ENCODE measurements at places on chromosomes 2 and 18.
A peak's percentile ranks its signal among the peaks of the same experiment; 100 is the strongest.

DNA sequence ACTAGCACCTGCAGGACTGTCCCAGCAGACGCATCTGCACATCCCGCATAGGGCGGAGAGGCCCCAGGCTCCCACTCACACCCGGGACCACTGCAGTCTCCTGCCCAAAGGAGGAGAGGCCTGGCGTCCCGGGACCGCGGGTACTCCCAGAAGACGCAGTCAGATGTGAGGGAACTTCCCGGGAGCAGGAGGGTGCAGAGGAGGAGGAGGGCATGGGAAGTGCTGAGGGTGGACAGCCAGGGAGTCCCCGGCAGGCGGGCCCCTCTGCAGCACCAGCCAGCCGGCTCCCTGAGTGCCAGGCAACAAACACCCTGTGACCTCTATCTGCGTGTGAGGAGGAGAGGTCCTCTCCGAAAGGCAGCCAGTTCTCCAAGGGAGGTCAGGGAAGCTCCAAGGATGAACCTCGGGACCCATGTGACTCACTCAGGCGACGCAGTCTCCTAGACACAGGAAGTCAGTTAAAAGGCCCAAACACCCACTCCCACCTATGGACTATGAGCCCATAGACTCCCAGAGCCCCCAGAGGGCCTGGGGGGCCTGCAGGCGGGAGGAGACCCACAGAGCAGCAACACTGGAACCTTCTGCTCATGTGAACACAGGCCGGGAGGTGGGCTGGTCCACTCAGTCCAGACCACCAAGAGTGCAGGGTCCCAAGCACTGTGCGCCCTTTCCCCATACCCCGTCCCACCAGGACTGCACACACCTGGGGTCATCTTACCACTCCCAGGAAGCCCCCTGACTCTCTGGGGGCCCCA, 4.2 kb downstream of the PXDN start:
- DNase-seq: no peak

GRCh38 chr18:63676526-63677323, 15.0 kb upstream of the SERPINB3 start:
- DNase-seq: no peak

- DNase-seq: no peak
Observed at GRCh38 chr2:48048476-48049171, 142.3 kb upstream of the FBXO11 start.

DNA sequence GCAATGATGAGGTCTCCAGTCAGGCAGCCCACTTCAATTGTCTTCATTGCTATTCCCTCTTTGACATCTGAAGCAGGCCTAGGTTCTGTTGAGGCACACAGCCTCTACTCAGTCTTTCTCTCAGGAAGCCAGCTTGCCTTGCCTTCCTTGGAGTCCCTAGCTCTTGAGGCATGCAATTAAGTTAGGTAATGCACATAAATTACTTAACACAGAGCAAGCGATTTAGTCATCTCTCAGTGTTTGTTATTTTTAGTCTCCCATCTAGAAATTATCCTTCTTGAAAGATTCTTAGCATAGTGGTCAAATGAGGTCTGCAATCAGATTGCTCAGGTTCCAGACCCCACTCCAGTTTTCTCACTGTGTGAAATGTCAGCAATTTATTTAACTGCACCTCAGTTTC, 32.0 kb downstream of the SULT1C4 start:
- no peak for DNase-seq

GRCh38 chr2:20291846-20292408, 58.7 kb downstream of the PUM2 start:
- DNase-seq: no peak

DNA sequence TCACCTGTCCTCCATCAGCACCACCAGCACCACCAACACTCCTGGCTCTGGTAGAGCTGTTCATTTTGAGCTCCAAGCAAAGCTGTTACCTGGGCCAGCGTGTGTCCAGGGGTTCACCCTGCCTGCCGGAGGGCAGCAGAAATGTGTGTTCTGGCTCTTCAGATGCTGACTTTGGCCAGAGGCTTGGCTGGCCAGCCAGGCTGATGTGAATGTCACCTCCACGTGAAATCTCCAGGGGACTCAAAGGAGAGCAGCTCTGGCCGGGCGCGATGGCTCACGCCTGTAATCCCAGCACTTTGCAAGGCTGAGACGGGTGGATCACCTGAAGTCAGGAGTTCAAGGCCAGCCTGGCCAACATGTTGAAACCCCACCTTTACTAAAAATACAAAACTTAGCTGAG, 33.5 kb downstream of the CIB4 start:
- no peak for DNase-seq

- no peak for DNase-seq
Observed at GRCh38 chr2:190099890-190100697, 37.6 kb upstream of the MSTN start.

DNA sequence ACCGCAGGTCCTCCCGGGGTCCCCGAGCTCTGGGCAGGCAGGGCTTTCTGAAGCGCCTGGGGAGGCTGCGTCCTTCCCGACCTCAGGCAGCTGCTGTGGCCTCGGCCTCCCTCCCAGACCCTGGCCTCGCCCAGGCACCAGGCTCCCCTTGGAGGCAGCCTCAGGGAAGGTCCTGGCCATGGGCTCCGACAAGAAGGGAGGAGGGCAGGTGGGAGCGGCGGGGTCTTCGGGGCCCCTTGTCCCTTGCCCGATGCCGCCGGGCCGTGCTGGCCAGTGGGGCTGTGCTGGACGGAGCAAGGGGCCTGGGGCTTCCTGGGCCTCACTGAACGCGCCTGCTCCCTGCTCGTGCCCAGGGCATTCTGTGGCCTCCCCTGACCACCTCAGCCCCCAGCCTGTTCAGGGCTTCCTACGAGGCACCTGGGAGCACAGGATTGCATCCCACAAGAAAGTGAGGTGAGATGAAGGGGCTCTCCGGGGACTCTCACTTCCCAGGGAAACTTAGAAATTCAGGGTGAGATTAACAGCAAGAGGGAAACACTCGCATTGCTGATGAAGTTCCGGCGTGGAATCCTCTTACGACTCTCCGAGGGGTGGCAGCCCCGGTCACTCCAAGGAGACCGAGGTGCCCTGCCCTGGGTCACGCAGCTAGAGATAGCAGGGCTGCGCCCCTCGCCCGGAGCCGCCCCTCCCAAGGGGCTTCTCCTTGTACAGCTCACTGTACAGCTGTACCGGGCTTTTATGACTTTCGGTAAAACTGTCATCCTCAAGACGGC, 778 bp downstream of the MFSD2B start:
- DNase-seq: no peak

- no peak for DNase-seq
Observed at GRCh38 chr2:187618813-187619212, 64.6 kb upstream of the TFPI start.

DNA sequence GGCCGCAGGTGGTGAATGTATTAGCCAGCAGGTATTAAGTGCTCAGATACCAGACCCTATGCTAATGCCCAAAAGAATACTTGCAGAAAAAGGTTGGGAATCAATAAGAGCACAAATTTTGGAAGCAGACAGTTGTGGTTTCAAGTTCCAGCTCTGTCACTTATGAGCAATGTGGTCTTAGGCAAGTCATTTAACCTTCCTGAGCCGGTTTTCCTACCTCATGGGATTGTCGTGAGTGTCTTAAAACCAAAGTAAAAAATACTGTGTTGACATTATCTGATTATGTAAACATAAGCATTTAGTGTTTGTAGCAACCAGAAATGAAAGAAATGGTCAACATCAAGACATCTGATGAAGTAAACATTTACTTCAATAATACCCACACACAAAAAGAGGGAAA, 93.0 kb upstream of the CHST9 start:
- no peak for DNase-seq

DNA sequence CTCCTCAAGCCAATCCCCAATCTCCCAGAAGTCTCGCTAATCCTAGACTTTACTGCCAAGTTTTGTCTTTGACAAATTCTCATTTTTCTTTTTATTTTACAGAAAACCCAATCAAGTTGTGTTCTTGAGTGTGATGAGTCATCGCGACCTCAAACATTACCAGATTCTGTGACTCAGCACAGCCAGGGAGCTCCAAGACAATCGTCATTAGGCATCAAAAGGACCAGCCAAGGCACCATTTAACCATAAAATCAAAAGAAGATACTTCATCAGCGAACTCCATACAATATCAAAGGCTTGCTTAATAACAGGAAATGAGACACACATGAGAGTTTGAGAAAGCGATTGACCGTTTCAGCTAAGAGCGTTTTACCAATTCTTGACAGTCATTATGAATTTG, 146.2 kb upstream of the AGAP1 start:
- DNase-seq: peak; percentile 83
